ENCODE measurements at places on chromosomes 3 and 15.

DNA sequence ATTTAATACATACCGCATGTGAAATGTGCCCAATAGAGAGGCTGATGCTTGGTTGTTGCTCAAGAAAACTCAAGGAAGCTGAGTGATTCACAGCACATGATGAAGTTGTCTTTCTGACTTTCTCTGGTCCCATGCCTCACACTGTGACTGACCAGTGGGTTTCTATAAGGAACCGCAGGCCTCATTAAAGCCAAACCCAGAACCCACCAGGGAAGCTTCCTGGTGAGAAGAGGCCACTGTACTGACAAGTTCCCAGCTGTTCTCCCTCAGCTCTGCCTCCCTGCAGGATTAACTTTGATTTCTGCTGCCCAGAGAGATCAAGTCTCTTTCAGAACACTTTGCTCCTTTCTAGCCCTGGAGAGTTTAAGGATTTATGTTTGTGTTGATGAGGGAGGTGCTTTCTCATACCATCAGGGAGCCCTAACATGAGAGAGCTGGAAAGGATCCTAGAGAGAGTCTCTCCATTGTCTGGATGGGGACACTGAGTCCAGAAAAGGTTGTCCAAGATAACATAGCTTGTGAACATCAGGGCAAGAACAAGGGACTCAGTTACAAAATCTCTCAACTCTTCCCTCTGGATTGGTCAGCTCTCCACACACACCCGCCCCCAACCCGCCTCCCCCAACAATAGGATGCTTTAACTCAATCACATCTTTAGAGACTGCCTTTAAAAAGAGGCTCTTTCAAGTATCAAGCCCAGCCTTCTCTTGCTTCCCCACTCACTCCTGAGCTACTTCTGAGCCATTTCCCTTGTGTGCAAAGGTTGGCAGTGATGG, 303.2 kb upstream of the TLE3 start:
- DNase-seq = no peak

GRCh38 chr15:68658151-68658550, 79.4 kb downstream of the CORO2B start:
- DNase-seq = no peak

- DNase-seq = no peak
Observed at GRCh38 chr3:156602424-156602823, 47.5 kb upstream of the SSR3 start.

- DNase-seq = no peak
Observed at GRCh38 chr3:41163421-41163820, 35.9 kb upstream of the CTNNB1 start.

GRCh38 chr3:185984203-185984602, 46.4 kb upstream of the TRA2B start:
- DNase-seq = no peak

- peak; percentile 18 for DNase-seq
Observed at GRCh38 chr15:37109872-37110572, 9.7 kb upstream of the MEIS2 start.

DNA sequence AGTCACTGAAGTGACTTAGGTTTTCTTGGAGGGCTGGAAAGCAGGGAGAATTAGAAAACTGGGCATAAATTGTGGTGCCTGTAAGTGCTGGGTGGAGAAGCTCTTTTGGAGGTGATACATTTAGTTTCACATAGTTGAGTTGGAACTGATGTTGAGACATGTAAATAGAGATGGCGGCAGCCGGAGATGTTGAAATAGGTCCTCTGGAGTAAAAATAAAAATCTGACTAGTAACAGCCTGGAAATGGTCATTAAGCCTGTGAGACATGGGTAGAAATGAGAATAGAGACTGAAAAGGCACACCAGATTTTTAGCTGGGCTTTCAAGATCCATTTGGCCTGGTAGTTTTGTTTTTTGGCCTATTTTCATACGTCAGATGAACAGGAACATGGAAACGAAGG, 2.9 kb upstream of the NIT2 start:
- DNase-seq = no peak

DNA sequence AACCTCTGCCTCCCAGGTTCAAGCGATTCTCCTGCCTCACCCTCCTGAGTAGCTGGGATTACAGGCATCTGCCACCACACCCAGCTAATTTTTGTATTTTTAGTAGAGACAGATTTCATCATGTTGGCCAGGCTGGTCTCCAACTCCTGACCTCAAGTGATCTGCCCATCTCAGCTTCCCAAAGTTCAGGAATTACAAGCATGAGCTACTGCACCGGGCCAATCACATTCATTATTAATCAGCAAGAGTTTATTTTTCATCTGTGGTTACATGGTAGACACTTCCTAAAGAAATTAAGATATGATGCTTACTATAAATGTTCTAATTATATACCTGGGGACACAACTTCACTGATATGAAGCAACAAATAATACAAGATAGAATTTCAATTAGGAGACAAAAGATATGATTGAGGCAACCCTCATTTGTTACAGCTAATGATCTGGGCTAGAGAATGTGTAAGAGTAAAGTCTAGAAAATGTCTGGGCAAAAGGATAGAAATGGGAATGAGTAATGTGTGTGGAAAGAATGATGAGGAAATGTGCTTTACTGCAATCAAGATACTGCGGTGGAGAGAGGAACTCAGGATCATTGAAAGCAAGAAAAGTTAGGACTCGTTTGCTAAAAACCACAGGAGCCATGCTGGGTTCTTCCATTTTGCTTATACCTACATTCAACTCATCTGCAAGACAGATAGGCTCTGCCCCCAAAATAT, 366.8 kb downstream of the ZIC1 start:
- no peak for DNase-seq

DNA sequence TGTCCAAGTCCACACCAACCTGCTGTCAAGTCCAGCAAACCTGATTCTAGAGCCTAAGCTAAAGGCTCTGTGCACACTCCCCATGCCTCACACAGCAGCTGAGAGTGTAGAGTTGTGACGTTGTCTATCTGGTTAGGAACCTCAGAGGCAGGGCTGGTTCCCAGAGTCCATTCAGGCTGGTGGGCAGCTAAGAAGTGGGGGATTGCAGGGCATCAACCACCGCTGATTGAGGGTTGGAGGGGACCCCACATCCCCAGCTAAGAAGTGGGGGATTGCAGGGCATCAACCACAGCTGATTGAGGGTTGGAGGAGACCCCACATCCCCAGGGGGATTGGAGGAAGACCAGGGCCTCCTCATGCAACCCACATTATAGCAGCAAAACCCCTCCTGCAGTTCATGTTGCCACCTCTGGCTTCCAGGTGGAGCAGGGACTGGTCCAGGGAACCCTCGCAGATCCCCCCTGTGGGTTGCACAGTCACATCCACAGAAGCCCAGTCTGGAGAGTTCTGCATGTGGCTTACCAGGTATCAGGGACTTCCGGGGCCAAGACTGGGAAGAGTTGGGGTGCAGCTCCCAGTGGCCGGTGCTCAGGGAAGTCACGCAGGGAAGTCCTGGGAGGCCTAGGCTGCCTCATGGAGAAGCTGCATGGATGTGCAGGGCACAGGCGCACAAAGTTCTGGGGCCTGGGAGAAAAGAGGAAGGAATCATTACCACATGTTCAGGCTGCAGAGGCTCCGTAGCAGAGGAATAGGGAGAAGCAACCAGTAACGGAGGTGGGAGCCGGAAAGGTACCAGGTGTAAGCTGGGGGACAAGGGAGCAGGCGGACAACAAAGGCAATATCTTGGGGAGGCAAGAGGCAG, 71.4 kb upstream of the PCSK6 start:
- no peak for DNase-seq

DNA sequence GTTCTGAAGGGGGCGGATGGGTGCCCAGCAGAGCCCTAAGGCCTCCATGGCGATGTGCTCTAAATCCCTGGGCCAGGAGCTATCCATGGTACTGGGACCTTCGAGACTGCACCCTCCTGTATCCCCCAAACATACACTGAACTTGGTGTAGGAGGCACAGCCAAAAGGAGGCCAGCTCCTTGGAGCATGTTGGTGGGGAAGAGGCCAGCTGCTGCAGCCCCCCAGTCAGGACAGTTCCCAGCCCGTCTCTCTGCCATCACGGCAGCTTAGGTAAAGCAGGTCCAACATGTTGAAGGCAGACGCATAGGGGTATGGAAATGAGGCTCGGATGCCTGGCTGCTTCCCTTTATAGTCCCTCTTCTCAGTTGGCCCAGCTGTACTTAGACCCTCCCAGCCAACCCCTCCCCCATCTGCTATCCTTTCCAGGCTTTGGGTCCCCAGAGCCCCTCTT, 1.8 kb downstream of the CAMKV start:
- no peak for DNase-seq

All from NCI-H2081 (cell line).